ENCODE measurements at places on chromosomes 1 and 21.

- peak; percentile 67 for DNase-seq
Measured at GRCh38 chr1:157487096-157487495, 65.2 kb downstream of the FCRL5 start.

GRCh38 chr1:171545523-171545922 is 60.2 kb downstream of the PRRC2C start:
- DNase-seq: no peak

- DNase-seq: no peak
Measured at GRCh38 chr1:205453466-205453865, 2.4 kb downstream of the BLACAT1 start.

DNA sequence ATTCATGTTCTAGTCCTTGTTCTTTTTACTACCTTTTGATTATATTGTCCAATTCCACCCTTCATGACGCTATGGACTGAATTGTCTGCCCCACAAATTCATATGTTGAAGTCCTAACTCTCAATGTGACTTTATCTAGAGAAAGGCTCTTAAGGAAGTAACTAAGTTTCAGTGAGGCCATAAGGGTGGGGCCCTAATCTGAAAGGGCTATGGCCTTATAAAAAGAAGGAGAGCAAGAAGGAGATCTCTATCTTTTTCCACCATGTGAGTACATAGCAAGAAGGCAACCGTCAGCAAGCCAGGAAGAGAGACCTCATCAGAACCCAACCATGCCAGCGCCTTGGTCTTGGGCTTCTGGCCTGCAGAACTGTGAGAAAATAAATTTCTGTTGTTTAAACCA is 95.9 kb downstream of the HIVEP3 start:
- no peak for DNase-seq

DNA sequence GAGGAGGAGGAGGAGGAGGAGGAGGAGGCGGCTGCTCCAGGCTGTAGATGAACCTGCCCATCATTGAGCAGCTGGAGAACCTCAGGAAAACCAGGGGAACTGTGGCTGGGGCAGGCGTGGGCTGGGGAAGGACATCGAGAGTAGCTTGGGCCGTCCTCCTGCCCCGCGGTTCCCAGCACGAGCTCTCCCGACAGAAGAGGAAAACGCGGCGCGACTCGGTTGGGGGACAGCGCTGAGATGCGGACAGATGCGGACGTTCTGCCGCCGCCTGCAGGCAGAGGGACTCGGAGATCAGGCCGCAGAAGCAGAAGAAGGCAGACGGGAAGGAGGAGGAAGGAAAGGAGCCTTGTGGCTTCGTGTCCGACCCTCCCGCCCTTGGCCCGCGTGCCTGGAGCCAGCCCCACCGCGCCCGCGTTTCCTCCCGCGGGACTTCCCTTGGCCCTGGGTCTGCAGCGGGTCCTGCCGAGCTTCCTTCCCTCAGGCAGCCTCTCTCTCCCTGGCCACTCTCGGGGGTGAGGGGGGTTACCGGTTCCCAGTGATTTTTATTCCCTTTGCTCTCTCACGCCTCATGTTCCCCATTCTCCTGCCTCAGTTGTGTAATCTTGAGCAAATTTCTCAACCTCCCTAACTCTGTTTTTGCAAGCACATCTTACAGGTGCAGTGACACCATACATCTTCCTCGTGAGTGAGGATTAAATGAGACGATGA is 1.7 kb upstream of the TNFRSF9 start:
- DNase-seq: no peak

- no peak for DNase-seq
Measured at GRCh38 chr1:34332996-34333395, 156.3 kb downstream of the C1orf94 start.

DNA sequence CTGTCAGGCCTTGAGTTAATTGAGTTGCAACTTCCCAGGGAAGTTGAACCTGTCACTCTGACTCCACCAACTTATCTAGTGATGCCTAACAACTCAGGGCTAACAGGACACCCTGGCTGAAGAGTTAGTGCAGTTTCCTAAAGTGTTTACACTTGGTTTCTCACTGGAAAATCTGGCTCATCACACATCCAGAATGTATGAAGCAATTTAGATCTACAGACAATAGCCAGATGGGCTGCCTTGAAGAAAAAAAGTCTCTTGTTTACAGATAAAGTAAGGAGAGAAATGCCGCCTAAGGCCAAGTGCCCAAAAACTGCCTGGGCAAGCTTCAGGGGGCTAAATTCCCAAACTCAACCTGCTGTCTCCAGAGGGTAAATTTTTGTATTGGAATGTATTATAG is 446.3 kb upstream of the NCAM2 start:
- no peak for DNase-seq

- DNase-seq: no peak
Measured at GRCh38 chr1:35452106-35452774, 105.0 kb downstream of the KIAA0319L start.

- DNase-seq: no peak
Measured at GRCh38 chr1:5779608-5780323, 212.5 kb downstream of the NPHP4 start.

- DNase-seq: no peak
Measured at GRCh38 chr21:36744560-36745231, 45.8 kb downstream of the SIM2 start.

DNA sequence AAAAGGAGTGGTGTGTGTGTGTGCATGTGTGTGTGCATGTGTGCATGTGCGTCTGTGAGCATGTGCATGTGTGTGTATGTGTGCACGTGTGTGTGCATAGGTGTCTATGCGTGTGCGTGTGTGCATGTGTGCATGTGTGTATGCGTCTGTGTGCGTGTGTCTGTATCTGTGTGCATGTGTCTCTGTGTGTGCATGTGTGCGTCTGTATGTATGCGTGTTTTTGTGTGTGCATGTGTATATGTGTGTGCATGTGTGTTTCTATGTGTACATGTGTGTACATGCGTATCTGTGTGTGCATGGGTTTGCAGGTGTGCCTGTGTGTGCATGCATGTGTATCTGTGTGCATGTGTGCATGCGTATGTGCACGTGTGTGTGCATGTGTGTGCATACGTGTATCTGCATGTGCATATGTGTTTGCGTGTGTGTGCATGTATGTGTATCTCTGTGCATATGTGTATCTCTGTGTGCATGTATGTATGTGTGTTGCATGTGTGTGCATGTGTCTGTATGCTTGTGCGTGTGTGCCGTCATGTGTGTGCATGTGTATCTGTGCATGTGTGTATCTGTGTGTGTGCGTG is 77.9 kb downstream of the TCP10L start:
- no peak for DNase-seq

- no peak for DNase-seq
Measured at GRCh38 chr1:189960769-189961168, 516.9 kb downstream of the BRINP3 start.

GRCh38 chr1:63674238-63674864 is 81.1 kb downstream of the PGM1 start:
- no peak for DNase-seq

DNA sequence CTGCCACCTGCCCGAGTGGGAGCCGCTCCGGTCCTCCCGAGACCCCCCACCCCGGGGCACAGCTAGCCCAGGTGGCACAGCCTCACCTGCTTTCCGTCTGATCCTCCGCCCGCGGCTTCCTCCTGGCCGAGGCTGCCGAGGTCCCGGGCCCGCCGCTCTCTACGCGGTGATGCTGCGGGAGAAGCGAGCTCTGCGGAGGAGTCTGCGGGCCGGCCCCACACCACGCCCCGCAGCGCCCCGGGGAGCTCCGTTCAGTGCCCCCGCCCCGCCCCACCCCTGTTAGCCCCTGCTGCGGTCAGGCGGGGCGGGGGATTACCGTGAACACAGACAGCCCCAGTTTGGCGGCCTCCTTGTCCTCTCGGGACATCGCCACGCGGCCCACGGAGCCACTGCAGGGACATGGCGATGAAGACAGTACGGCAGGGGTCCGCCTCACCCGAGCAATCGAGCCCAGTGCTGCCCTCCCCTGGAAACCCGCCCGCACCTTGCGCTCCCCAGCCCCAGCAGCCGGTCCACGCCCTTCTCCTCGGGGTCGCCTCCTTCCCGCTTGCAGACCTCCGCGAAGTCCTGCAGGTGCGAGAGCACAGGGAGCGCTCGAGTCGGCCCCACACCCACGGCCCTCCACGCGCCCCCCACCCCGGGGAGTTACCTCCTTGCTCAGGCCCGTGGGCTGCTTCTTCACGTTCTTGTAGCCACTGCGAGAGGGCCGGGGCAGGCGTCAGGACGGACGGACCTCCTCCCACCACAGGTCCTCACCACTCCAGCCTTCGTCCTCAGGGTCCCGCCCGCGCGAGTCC is 933 bp downstream of the C1orf35 start:
- no peak for DNase-seq

- no peak for DNase-seq
Measured at GRCh38 chr1:92980732-92981647, 19.7 kb upstream of the DIPK1A start.

DNA sequence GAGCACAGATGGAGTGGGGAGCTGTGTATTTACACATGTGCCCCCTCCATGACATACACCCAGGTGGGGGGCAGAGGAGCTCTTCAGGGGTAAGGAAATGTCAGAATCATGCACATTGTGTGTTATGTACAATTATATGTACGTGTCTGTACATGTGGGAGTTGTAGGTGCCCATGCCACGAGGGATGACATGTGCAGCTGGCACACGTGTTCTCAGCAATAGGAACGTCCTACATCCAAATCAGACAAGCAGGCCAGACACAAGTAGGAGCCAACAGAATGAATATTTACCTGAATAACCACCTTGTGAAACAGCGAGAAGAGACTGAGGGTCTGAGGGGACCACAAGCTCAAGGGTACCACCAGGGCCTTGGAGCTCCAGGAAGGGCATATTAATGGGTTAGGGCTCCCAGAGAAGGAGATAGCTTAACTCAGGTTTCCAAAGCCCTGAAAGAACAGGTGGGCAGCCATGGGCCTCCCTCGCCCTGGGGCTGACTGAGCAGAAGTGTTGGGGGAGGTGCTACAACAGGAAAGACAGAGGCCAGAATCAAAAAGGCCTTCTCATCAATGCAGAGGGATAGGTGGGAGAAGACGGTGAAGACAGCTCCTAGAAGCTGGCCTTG is 3.2 kb downstream of the COL16A1 start:
- DNase-seq: no peak

GRCh38 chr1:22709227-22709626 is 1.4 kb upstream of the EPHB2 start:
- no peak for DNase-seq

DNA sequence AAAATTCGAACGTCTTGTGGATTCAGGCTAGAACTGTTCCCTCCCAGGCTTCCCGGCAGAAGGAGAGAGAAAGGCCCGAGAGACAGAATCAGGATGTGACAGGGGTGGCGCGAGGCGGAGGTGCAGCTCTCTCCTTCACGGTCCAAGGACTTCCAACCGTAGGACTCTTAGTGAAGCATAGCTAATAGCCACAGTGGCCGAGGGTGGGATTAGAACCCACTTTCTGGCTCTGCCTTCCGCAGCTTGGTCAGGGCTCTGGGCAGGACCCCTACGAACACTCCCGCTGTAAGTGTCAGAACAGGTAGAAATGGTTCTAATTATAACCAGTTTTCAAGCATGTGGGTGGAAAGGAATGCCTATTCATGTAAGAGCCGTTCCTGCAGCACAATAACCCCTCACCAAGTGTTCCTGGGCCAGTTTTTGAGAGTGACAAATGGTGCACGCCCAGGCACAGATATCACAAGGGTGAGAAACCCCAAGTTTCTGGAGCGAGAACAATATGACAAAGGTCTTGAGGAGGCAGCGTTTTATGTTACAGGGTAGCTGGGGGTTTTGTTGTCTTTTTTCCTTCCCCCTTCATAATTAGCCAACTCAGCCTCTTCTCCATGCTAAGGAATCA is 86.4 kb downstream of the SYF2 start:
- peak; percentile 51 for DNase-seq

DNA sequence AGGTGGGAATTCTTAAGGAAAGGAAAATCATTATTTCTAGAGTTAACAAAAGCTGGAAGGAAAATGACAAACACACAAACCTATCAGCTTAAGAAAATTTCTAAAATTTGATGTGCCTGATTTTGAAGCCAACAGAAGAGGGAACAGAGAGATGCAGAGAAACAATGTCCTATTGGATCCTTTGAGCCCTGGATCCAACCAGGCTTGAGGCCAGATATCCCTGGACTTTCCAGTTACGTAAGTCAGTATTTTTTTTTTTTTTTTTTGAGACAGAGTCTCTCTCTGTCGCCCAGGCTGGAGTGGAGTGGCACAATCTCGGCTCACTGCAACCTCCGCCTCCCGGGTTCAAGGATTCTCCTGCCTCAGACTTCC is 648.9 kb downstream of the KIF26B start:
- no peak for DNase-seq

- no peak for DNase-seq
Measured at GRCh38 chr1:116556289-116557006, 14.4 kb downstream of the CD58 start.

DNA sequence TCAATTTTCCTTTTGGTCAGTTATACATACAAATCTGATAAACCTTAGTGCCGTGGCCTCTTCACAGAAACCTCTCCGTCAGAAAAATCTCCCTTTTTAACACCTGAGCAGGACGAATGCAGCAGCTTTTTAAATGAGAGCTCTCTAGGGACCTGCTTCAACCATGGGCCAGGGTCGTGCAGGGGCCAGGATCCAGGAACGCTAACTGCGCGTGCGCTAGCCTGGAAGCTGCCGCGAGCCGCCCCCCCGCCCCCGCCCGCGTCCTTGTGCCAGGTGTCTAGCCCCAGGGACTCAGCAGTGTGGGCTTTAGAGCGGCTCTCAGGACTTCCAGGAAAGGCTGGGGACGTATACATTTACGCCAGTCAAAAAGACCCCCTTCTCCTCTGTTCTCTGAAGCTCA is 136.8 kb upstream of the FMN2 start:
- DNase-seq: no peak

- DNase-seq: no peak
Measured at GRCh38 chr1:24193046-24193445, 6.0 kb upstream of the IFNLR1 start.

GRCh38 chr1:39409055-39409816 is 82.2 kb upstream of the BMP8A start:
- no peak for DNase-seq

DNA sequence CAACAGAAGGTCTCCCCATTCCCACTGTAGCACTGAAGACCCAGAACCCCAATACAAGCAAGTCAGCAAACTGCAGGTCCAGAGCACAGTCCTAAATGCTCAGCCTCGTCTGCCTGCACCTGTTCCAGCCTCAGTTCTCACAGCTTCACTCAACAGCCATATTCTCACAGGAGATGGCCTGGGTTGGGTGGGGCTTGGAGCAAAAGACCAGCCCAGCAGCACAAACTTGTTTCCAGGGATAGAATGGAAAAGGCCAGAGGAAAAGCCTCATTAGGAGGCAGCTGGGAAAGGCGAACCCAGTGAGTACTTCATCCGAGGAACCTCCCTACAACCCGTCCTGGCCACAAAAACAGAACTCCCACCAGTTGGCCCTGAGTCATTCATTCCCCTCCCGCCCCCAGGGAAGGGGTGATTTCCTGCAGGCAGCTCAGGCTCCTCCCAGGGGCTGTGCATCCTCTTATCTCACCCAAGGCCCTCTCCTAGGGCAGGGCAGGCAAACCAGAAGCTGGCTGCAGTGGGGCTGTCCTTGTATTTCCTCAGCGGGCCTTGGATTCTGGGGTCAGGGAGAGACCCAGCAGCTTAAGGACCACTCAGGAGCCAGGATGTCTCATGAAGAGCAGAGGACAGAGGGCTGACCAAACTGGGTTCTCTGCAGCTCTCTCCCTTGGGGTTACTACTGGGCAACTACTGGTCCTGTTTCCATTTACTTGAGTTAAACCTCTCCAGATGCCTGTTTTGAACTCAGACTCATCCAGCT is 7.4 kb upstream of the MPL start:
- no peak for DNase-seq

All from NCI-H187 (cell line).